Foreskin keratinocyte (primary cell): ENCODE measurements at places on chromosomes 13 and 19. TPM values are rescaled to one million over a fixed set of nuclear protein-coding genes. Genes with fewer than 3 reads are reported as not detected.

ZNF317 gene
- 27.6 and 28.8 TPM in 2 replicates for total RNA-seq

CACNA1A gene
- 0.03 and 0.04 TPM in 2 replicates for total RNA-seq

SHD gene
- not detected in 2 replicates for total RNA-seq

ACOD1 gene
- not detected in 2 replicates for total RNA-seq

MEGF8 gene
- 11.6 and 12.4 TPM in 2 replicates for total RNA-seq

SPRY2 gene
- total RNA-seq, result 11.5 and 14.1 TPM in 2 replicates

GGACT gene
- 7.3 and 9.3 TPM in 2 replicates for total RNA-seq

CRX gene
- not detected in 2 replicates for total RNA-seq

GPC6 gene
- total RNA-seq, result 1.0 and 1.1 TPM in 2 replicates

CYP4F11 gene
- total RNA-seq, result 0.10 and 0.21 TPM in 2 replicates

TMEM205 gene
- total RNA-seq, result 58.4 and 59.5 TPM in 2 replicates

PSG6 gene
- not detected in 2 replicates for total RNA-seq

MBD3L3 gene
- not detected in 2 replicates for total RNA-seq

GTF2F2 gene
- 45.4 and 49.3 TPM in 2 replicates for total RNA-seq

CLDN10 gene
- not detected in 2 replicates for total RNA-seq

N4BP2L1 gene
- 0.24 and 0.42 TPM in 2 replicates for total RNA-seq

COL4A1 gene
- 46.0 and 80.9 TPM in 2 replicates for total RNA-seq

LILRA1 gene
- total RNA-seq, result not detected in 2 replicates

PCDH17 gene
- total RNA-seq, result not detected in 2 replicates

MAP4K1 gene
- 0.21 TPM in 1 of 2 replicates, not detected in the other for total RNA-seq

SLC17A7 gene
- total RNA-seq, result not detected in 2 replicates

ZNF681 gene
- 1.4 and 1.7 TPM in 2 replicates for total RNA-seq

TMEM190 gene
- not detected in 2 replicates for total RNA-seq

GDF15 gene
- total RNA-seq, result 0.34 and 0.67 TPM in 2 replicates

KLK1 gene
- total RNA-seq, result 1.1 and 1.3 TPM in 2 replicates

CCDC169 gene
- total RNA-seq, result 0.17 and 0.25 TPM in 2 replicates

C1QTNF9B gene
- not detected in 2 replicates for total RNA-seq

NOTCH3 gene
- 0.21 and 0.24 TPM in 2 replicates for total RNA-seq

C3 gene
- 3.4 and 4.8 TPM in 2 replicates for total RNA-seq

ZNF724 gene
- 11.4 and 13.2 TPM in 2 replicates for total RNA-seq

CYP2F1 gene
- not detected in 2 replicates for total RNA-seq
